ENCODE measurements at places on chromosomes 16 and 17. TPM values are rescaled to one million over a fixed set of nuclear protein-coding genes. Genes with fewer than 3 reads are reported as not detected.

LRRC37A3 gene
- total RNA-seq = 10.0 TPM

EVPL gene
- 0.03 TPM for total RNA-seq

- H3K27ac ChIP-seq = no peak overlapping the region
- H3K4me3 ChIP-seq = no peak overlapping the region
- no peaks in the 10 kb centered on the region for H3K4me1 ChIP-seq
- H3K36me3 ChIP-seq = no peaks in the 10 kb centered on the region
- H3K27me3 ChIP-seq = no peaks in the 10 kb centered on the region
These were observed 233.1 kb downstream of the CBLN1 start for GRCh38 chr16:49048557-49048956.

- no peak overlapping the region for H3K4me3 ChIP-seq
- H3K27ac ChIP-seq = no peak overlapping the region
- H3K4me1 ChIP-seq = no peaks in the 10 kb centered on the region
- no peaks in the 10 kb centered on the region for H3K36me3 ChIP-seq
These were observed 14.6 kb downstream of the CALB2 start for GRCh38 chr16:71373073-71373472.

- H3K36me3 ChIP-seq = no peaks in the 10 kb centered on the region
- no peak overlapping the region for H3K4me3 ChIP-seq
- no peaks in the 10 kb centered on the region for H3K4me1 ChIP-seq
These were observed 1468.6 kb downstream of the CDH11 start for GRCh38 chr16:63653044-63653839.

DNA sequence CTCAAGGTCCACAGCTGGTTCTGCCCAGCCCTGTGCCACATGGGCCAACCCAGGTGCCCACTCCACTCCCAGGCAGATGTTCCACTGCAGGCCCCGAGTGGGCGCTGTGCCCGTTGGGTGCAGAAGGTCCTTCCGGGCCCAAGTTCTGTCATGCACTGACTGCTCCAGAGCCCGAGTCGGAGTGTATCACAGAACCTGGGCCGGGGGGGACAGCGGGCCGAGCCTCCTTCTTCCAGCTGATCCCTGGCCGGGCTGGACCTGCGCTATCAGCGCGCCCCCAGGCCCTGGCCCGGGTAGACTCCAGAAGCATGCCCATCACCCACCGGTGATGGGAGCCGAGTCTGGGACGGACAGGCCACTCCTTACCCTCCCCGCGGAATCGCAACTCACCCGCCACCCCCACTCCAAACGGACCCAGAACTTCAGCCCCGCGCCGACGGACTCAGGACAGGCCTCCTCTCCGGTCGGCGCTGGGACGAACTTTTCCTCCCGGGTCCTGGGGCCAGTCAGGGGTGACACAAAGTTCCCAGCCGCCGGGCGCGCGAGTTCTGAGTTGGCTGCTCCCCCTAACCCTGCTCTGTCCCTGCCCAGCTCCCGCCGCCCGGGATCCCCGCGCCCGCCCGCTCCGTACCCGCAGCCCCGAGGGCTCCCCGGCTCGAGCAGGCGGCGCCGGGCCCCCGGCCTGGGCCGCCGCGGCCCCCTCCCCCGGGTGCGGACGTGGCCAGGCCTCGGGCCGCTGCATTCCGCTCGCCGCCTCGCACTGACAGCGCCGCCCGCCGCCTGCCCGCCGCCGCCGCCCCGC lies at the start of gene COPZ2:
COPZ2 (minus strand) TSS at position 762 of the 802 bp plus-strand sequence; CDS start at position 742, 20 bp downstream.
- no peak within 1 kb of the TSS for H3K27ac ChIP-seq
- no peak for DNase-seq
- peaks cover 9% of the 10 kb centered on the region for H3K4me1 ChIP-seq
- H3K27me3 ChIP-seq = peaks cover 4% of the 10 kb centered on the region
- peak within 1 kb of the TSS; percentile 73 for H3K4me3 ChIP-seq

All from GM12878 (cell line).